ENCODE measurements at places on chromosomes 3 and 15.
A peak's percentile ranks its signal among the peaks of the same experiment; 100 is the strongest.

GRCh38 chr15:40464595-40465185 lies 6.1 kb upstream of the CHST14 start:
- no peak overlapping the region for H3K27ac ChIP-seq
- H3K27me3 ChIP-seq, result no peaks in the 10 kb centered on the region
- no peak overlapping the region for H3K4me3 ChIP-seq
- H3K36me3 ChIP-seq, result no peaks in the 10 kb centered on the region
- no peak for DNase-seq

- H3K27ac ChIP-seq, result peak overlapping the region; percentile 59
- DNase-seq, result no peak
- H3K4me1 ChIP-seq, result peaks cover 19% of the 10 kb centered on the region
- no peaks in the 10 kb centered on the region for H3K36me3 ChIP-seq
These were observed 12.5 kb downstream of the SSR3 start for GRCh38 chr3:156542101-156543042.

- H3K4me1 ChIP-seq, result no peaks in the 10 kb centered on the region
- H3K27ac ChIP-seq, result peak overlapping the region; percentile 78
- H3K36me3 ChIP-seq, result no peaks in the 10 kb centered on the region
These were observed 106.5 kb upstream of the GALNT15 start for GRCh38 chr3:16067837-16068471.

DNA sequence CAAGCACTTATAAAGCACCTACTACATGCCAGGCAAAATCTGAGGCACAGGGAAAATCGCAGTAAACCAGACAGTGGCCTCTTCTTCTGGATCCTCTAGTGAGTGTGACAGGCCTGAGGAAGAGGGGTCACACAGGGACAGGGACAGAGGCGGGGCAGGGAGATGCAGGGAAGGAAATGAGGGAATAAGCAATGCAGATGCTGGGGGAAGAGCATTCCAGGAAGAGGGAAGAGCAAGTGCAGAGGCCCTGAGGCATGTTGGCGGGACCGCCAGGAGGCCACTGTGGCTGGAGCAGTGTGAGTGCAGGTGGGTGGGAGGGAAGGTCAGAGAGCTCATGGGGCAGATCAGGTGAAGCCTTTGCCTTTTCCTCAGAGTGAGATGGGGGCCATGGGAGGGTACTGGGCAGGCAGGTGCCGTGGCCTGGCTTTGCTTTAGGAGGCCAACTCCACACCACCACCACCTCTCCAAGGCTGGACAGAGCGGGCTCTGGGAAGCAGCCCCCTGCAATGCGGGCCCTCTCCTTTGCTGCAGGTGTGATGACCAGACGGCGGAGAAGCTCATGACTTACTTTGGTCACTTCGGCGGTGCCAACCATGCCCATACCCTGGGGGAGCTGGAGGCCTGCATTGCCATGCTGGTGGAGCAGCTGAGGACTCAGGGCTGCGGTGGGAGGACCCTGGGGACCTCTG lies 26.8 kb upstream of the GP9 start:
- no peak overlapping the region for H3K4me3 ChIP-seq
- no peak overlapping the region for H3K27ac ChIP-seq
- H3K4me1 ChIP-seq, result no peaks in the 10 kb centered on the region
- H3K36me3 ChIP-seq, result no peaks in the 10 kb centered on the region
- no peaks in the 10 kb centered on the region for H3K27me3 ChIP-seq

DNA sequence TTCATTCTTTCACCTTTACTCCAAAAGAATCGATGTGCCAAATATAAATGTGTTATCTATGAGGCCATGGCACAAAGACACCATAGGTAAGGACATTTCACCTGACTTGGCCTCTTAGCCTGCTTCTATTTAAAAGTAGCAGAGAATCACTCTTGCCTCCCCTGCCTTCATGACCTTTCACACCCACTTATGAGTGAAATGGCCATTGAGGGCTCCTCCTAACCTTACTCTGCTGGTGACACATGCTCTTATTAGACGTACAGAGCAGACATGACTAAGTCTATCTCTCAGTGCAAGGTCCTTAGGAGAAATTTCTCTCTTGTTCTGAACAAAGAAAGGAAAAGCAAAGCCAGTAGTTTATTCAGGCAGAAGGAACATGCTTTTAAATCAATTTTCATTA lies 150.7 kb downstream of the LRTM1 start:
- H3K27ac ChIP-seq, result no peak overlapping the region
- no peaks in the 10 kb centered on the region for H3K36me3 ChIP-seq
- no peaks in the 10 kb centered on the region for H3K27me3 ChIP-seq
- no peaks in the 10 kb centered on the region for H3K4me1 ChIP-seq

GRCh38 chr3:194120789-194121770 lies 14.9 kb upstream of the HES1 start:
- H3K36me3 ChIP-seq, result no peaks in the 10 kb centered on the region
- H3K27ac ChIP-seq, result no peak overlapping the region
- no peaks in the 10 kb centered on the region for H3K4me1 ChIP-seq
- H3K4me3 ChIP-seq, result no peak overlapping the region
- DNase-seq, result no peak

- no peaks in the 10 kb centered on the region for H3K27me3 ChIP-seq
- no peak overlapping the region for H3K27ac ChIP-seq
- H3K4me3 ChIP-seq, result no peak overlapping the region
- H3K36me3 ChIP-seq, result no peaks in the 10 kb centered on the region
- peaks cover 11% of the 10 kb centered on the region for H3K4me1 ChIP-seq
These were observed 19.0 kb downstream of the PAK6 start for GRCh38 chr15:40257656-40258450.

DNA sequence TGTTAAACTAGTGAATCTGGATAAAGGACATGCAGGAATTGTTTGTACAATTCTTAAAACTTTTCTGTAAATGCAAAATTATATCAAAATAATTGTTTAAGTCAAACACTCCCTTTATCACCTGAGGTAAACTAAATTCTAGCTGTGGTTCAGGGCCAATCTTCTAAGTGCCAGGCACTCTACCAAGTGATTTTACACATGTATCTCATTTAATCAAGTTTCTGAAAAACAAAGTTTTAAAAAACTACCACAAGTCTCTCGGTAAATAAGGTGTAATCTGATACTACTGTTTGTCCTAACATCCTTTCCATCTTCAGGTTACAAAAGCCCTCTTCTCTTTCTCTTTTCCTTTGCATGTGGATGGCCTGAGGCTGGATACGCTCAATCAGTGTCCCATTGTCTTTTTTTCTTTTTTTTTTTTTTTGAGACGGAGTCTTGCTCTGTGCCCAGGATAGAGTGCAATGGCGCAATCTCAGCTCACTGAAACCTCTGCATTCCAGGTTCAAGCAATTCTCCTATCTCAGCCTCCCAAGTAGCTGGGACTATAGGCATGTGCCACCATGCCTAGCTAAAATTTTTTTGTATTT lies 19.3 kb downstream of the IFT80 start:
- no peak for DNase-seq
- no peaks in the 10 kb centered on the region for H3K4me1 ChIP-seq
- H3K27ac ChIP-seq, result no peak overlapping the region

- H3K27ac ChIP-seq, result no peak overlapping the region
- H3K4me1 ChIP-seq, result no peaks in the 10 kb centered on the region
- H3K4me3 ChIP-seq, result no peak overlapping the region
These were observed 38.8 kb downstream of the TNK2 start for GRCh38 chr3:195869413-195870001.

DNA sequence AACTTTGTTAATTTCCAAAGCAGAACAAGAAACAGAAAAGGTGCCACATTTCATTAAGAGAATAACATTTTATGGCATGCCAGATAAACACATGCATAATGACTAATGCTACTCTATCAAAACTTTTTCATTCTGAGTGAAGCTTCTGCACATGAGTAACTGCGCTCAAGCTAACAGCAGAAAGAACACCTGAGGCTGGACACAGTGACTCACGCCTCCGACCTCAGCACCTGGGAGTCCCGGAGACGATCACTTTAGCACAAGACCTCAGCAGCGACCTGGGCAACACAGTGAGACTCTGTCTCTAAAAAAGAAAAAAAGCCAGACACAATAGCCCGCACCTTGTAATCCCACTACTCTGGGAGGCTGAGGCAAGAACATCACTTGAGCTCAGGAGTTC lies 70.6 kb downstream of the ACAP2 start:
- no peaks in the 10 kb centered on the region for H3K4me1 ChIP-seq
- no peak overlapping the region for H3K27ac ChIP-seq
- no peak overlapping the region for H3K4me3 ChIP-seq
- no peaks in the 10 kb centered on the region for H3K36me3 ChIP-seq
- no peak for DNase-seq
- no peaks in the 10 kb centered on the region for H3K27me3 ChIP-seq

DNA sequence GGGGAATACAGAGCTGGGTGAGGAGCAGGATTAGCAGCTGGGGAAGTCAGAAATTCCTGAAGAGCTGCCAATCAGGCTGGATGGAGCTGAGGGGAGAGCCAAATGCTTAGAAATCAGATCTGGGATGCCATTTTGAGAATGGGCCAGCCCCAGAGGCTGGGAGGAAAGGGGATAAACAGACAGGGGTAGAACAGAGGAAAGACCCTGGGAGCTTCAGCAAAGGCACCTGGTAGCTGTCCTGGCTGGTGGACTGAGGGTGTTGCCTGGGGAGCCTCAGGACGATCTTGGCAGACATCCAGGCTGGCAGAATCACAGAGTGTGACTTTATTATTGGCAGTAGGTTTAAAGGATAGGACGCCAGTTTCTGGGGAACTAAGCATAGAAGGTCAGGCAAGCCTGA lies 97.8 kb downstream of the SQOR start:
- no peak overlapping the region for H3K27ac ChIP-seq
- H3K4me3 ChIP-seq, result no peak overlapping the region
- H3K36me3 ChIP-seq, result no peaks in the 10 kb centered on the region
- no peaks in the 10 kb centered on the region for H3K4me1 ChIP-seq
- DNase-seq, result no peak
- no peaks in the 10 kb centered on the region for H3K27me3 ChIP-seq

DNA sequence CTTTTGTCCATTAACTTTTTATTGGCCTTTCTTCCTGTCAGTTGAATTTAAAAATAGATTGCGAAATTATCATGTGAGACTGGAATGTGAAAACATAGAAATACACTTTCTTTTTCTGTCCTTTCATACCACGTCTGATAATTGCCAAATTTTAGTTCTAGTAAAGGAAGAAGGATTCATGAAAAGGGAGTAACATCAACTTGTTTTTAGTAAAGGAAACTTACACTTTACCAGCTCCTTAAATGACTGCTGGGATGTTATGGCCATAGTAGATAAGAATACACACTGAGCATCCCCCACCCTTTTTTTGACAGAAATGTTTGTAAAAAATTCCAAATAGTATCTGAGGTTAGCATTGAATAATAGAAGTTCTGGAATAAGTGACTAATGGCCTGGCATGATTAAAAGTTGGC lies 137.9 kb downstream of the NEO1 start:
- no peak overlapping the region for H3K4me3 ChIP-seq
- no peak for DNase-seq
- no peaks in the 10 kb centered on the region for H3K36me3 ChIP-seq
- H3K27me3 ChIP-seq, result no peaks in the 10 kb centered on the region

GRCh38 chr3:35184775-35185174 lies 454.6 kb upstream of the ARPP21 start:
- H3K4me3 ChIP-seq, result no peak overlapping the region
- H3K36me3 ChIP-seq, result no peaks in the 10 kb centered on the region
- no peaks in the 10 kb centered on the region for H3K27me3 ChIP-seq
- no peak overlapping the region for H3K27ac ChIP-seq
- H3K4me1 ChIP-seq, result no peaks in the 10 kb centered on the region

DNA sequence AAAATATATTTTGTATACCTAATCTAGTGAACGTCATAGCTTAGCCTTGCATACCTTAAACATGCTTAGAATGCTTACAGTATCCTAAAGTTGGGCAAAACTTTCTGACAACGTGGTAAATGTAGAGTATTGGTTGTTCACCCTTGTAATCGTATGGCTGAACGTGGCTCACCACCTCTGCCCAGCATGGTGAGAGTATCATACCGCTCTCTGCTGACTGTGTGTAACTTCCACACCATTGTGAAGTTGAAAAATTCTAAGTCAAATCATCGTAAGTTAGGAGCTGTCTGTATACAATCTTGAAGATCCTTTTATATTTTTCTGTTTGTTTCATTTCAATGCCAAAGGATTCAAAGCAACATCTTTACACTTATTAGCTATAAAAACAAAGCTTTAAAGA lies 63.5 kb upstream of the TRPC1 start:
- H3K27me3 ChIP-seq, result no peaks in the 10 kb centered on the region
- H3K4me3 ChIP-seq, result no peak overlapping the region
- H3K27ac ChIP-seq, result no peak overlapping the region
- DNase-seq, result no peak
- no peaks in the 10 kb centered on the region for H3K4me1 ChIP-seq

DNA sequence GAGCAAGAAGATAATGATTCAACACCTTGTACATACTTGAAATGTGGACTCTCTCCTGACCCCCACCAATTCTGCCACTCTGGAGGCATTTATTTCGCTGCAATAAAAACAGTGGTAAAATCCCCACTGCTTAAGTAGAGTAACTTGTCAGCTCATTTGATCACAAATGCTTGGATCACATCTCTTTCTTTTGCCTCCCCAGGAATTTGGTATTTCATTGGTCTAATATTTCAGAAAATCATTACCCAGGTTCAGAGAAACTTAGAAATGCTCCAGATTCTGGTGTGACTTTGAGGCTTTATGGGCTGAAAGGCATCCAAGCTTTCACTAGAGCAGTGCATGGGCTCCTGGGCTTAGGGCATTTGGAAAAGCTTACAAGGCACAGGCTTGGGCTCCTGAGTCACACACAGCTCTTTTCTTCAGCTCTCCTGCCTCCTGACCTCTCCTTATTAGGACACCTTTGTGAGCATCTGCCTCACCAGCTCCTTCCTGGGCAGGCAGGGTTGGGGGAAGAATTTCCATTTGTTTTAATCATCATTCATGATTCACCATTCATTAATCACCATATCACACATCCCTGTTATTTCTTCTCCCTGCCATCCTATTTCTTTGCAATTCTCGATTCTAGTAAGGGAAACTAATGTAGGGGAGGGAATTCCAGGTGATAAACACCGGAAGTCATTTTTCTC lies 22.5 kb downstream of the CDCP1 start:
- no peaks in the 10 kb centered on the region for H3K27me3 ChIP-seq
- H3K36me3 ChIP-seq, result no peaks in the 10 kb centered on the region
- peak; percentile 51 for DNase-seq
- H3K4me1 ChIP-seq, result peaks cover 5% of the 10 kb centered on the region
- H3K4me3 ChIP-seq, result no peak overlapping the region

DNA sequence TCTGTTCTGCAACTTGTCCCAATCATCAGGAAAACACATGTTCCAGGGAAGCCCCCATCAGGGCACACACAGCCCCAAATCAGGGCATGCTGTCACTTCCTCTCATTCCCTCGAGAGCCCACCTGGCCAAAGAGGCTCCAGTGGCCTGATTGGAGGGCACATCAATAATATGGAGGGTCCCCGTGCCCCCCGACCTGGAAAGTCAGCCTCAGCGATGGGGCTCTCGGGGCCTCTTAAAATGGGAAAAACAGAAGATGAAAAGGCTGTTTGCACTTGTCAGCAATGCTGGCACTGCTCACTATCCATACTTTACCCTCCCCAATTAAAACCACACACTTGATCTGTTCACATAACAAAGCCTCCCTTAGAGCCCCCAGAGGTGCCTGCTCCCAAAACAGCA lies 172.9 kb upstream of the NSMCE3 start:
- no peaks in the 10 kb centered on the region for H3K36me3 ChIP-seq
- no peak overlapping the region for H3K27ac ChIP-seq
- H3K4me1 ChIP-seq, result no peaks in the 10 kb centered on the region
- no peak overlapping the region for H3K4me3 ChIP-seq
- DNase-seq, result no peak

GRCh38 chr3:157285141-157285540 lies 125.2 kb upstream of the CCNL1 start:
- DNase-seq, result no peak
- H3K36me3 ChIP-seq, result no peaks in the 10 kb centered on the region
- H3K4me1 ChIP-seq, result no peaks in the 10 kb centered on the region
- H3K4me3 ChIP-seq, result no peak overlapping the region

Measured in uterus (tissue), 4 donors.